ENCODE measurements at places on chromosomes 3 and 15.

DNA sequence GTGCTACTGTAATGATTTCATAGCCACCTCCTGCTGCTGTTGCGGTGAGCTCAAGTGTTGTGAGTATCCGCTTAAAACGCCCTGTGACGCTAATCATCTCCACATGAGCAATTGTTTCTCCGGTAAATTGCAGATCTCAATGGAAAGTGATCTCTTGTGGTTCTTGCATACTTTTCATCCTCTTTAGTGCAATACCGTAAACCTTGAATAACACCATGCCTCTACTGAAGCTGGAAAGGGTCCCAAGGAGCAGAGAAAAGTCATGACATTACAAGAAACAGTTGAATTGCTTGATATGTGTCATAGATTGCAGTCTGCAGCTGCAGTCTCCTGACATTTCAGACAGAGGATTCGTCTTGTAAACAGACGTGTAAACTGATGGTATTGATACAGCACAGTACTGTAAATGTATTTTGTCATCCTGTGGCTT is 6.0 kb upstream of the CEMIP start:
- peak; percentile 36 for DNase-seq

GRCh38 chr3:193119926-193120325 is 121.1 kb upstream of the PLAAT1 start:
- DNase-seq = no peak

DNA sequence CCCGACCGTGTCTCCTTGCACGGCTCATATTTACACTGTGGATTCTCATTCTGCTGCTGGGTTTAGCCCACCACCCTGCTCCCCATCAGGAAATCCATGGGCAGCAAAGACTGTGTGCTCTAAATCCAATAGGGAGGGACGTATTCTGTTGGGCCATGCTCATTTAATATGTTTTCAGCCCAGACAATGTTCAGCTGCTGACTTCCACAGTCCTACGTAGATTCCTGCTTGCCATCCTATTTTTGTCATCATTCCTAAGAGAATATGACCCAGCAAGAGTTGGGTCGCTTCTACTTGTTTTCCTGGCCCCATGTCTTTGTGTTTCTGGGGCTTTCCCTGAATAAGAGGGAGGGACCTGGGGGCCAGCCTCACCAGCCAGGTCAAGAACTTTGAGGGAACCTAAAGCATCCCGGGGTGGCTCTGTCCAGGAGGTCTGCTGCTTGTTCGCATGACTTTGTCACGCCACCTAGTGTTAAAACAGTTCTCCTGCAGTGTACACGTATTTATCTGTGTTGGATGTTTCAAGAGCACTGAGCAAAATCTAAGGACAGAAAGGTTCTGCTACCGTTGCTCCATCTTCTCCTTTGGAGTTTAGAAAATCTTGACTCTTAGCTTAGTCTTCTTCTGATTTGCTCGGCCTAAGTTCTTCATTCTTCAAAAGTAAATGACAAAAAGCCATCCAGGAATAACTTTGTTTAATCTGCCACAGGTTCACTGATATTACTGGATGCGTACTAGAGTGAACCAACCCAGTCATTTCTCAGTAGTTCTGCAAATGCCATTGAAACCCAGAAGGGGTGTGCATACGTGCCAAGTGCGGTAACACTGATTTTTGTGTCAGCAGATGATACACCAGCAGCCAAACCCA is 79.8 kb upstream of the NR2E3 start:
- DNase-seq = peak; percentile 69

GRCh38 chr3:48830715-48831114 is 17.0 kb downstream of the PRKAR2A start:
- peak; percentile 72 for DNase-seq
